Ovary (tissue), 10 donors: ENCODE measurements at places on chromosomes 5 and 9.

GRCh38 chr5:132489871-132490483 is 596 bp downstream of the IRF1 start:
- DNase-seq = peak; percentile 67

- DNase-seq = no peak
Observed at GRCh38 chr5:79022771-79023170, 37.7 kb upstream of the ARSB start.

DNA sequence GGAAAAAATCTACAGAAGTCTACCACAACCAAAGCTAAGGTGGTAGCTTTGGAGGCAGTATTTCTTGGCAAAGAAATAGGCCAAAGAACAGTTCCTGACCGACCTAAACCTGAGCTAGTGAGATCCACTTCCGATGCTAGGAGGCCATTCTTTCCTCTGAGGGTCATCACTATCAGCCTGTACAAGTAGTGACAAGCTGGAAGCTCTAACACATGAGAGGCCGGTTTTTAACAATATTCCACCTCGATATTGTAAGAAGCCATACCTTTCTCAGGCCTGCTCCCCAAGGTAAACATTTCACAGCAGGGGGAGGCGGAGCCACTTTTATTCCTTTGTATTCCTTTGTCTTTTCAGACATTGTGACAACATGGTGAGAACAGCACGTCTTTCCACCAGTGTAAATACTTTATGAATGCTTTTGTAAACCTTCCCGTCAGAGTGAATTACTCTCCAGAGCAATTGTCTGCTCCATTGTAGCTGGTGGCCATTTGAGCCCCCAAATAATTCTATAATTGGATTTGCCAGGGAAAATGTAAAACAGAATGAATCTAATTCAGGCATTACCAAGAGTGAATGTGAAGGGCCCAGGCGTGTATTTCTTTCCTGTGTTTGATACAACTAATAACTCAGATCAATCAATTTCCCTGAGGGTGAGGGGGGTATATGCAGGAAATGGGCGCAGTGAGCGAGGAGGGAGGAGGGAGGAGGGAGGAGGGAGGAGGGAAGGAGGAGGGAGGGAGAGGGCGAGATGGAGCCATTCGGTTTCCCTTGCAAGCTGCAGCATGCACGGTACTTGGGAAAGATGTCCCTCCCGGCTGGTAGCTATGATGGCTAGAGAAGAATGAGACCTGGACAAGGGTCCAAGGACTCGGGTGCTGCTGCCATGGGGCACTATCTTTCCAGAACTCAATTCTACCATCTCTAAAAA is 166.6 kb downstream of the CDK5RAP2 start:
- DNase-seq = no peak

DNA sequence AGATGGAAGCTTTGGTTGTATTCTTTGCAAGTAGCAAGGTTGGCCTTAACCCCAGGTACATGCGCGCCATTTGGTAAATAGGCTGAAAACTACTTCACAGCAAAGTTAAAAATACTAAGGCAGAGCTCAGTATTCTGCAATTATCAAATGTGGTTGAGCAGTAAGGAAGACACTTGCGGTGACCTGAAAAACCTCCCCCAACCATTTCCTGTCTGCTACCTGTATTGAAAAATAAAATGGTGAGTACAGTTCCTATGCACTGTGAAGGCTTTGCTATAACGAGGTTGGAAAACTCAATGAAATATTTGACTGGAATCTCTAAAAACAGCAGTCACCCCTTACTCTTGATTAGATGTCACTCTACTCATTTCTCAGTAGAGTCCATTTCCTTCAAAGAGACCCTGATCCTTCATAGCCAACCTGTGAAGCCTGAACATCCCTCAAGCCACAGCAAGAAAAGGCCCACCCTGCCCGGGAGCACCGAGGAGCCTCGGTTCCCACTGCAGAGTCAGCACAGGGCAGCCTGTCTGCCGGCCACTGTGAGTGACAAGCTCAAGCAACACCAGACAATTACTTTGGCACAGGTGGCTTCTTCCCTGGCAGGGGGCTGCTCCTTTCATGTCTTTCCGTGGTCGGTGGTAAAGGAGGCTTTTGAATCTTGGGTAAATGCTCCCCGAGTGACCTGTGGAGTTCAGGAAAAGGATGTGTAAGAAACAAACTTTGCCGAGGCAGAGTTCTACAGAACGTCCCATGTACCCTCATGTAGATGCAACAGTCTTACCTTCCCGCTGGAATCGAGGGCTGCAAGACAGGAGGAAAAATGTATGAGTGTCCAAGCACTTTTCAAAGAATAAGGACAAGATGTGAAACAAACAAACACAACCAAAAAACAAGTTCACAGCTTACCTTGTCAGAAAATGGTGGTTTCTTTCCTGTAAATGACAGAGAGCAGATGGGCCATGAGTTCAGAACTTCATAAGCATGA is 29.6 kb downstream of the C5orf58 start:
- no peak for DNase-seq

GRCh38 chr9:109974143-109974917 is 194.3 kb downstream of the PALM2AKAP2 start:
- no peak for DNase-seq

GRCh38 chr5:171270136-171270535 is 38.9 kb upstream of the TLX3 start:
- no peak for DNase-seq

DNA sequence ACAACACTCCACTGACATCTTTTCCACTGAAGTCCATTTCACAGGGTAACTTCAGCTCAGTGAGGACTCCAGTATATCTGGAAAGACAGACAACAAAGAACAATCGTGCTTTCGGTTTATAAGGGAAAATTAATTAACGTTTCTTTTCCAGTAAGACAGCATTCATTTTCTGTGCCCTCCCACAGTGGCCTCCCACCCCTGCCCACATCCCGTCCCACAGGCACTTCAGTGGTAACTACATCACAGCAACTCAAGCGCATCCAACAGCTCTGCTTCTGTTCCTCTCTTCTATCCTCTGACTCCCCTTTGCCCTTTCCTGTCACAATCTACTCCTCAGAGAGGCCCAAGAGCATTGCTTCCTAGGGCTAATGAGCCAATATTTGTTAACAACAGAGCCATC is 40.3 kb downstream of the GLDC start:
- DNase-seq = no peak

- DNase-seq = peak; percentile 62
Observed at GRCh38 chr9:108057421-108058134, 568.0 kb upstream of the KLF4 start.

GRCh38 chr5:146667633-146668272 is 151.8 kb upstream of the GPR151 start:
- DNase-seq = no peak

DNA sequence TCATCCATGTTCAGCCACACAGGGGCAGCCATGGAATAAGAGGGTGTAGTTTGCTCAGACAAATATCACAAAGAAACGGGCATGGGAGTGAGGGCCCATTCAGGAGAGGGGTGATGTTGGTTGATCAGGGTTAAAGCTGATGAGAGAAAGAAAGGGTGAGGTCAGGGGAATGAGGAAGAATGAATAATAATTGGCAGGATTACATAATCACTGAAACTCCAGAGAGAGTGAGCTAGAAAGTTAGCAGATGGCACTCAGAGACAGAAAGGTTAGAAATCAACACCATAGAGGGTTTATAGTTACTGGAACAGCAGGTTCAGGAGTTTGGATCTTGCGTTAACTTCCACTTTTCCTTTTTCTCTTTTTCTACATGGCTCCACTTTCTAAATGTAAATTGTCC is 113.9 kb downstream of the TAF11L14 start:
- DNase-seq = no peak

DNA sequence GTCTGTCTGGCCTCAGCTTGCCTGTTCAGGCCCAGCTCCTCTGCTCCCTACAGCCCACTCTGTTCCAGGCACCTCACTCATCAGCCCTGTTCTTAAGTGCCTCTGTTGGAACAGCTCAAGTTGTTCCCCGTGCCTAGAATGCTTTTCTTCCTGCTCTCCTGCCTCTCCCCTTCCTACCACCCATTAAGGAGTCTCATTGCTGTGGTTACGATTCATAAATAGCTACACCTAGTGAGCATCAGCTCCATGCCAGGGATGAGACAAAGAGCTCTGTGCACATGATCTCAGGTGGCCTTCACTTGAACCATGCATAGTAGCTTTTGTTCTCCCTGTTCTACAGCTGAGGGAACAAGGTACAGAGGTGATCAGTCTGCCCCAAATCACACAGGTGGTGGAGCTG is 54.3 kb downstream of the PSD2 start:
- DNase-seq = no peak

GRCh38 chr5:138149530-138149929 is 10.3 kb upstream of the NME5 start:
- DNase-seq = no peak

- no peak for DNase-seq
Observed at GRCh38 chr9:127351182-127352166, 45.5 kb upstream of the SLC2A8 start.

- no peak for DNase-seq
Observed at GRCh38 chr5:139742173-139742903, 53.3 kb upstream of the PSD2 start.

DNA sequence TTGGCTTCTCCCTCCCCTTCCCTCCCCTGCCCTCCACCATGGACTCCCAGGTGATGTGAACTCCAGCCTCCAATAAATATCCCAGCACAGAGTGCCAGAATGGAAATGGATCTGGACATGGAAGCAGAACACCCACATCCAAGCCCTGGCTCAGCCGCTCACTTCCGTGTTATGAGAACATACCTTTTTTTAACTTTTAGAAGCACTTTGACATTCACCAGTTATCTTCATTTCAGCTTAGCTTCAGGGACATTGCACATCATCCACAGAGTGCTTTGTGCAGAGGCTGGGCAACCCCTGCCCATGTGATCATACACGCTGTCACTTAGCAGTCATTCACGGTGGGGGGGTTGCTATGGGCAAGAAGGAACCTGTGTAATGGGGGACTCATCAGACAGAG is 9.1 kb downstream of the AFAP1L1 start:
- no peak for DNase-seq
